Caudate nucleus (tissue), 63 donors: ENCODE measurements at places on chromosomes 11 and 22.

DNA sequence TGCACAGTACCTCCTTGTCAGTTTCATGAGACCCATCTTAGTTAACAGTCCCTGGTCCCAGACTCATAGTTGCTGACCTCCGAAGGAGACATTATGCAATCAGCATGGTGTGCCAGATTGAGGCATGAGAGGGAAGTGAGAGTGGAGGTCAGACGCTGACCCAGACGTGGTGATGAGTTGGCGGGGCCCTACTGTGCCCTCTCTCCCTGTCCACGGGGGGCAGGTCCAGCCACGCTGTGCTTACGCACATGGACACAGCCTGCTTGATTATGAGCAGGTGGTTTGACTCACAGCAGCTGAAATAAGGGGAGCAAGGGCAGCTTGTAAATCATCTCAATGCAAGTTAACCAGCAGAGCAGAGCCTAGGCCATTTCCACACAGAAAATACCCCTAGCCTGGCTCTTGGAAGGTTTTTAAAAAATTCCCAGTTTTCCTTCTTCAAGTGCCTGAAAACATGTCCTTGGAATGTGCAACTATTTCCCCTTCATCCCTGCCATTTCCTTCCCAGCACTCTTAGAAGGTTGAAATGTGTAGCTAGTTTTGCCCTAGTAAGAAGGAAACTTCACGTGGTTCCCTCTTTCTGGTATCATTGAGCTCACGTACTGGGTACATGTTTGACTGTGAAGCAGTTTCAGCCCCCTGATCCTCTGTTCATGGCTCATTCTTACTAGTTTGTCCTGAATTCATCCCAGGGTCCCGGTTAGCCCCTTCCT, 122.6 kb upstream of the SORL1-AS1 start:
- DNase-seq = no peak

- no peak for DNase-seq
These were observed 562.8 kb upstream of the CCDC179 start for GRCh38 chr11:23423104-23423503.

GRCh38 chr11:115153135-115153534, 351.1 kb downstream of the CADM1 start:
- no peak for DNase-seq

DNA sequence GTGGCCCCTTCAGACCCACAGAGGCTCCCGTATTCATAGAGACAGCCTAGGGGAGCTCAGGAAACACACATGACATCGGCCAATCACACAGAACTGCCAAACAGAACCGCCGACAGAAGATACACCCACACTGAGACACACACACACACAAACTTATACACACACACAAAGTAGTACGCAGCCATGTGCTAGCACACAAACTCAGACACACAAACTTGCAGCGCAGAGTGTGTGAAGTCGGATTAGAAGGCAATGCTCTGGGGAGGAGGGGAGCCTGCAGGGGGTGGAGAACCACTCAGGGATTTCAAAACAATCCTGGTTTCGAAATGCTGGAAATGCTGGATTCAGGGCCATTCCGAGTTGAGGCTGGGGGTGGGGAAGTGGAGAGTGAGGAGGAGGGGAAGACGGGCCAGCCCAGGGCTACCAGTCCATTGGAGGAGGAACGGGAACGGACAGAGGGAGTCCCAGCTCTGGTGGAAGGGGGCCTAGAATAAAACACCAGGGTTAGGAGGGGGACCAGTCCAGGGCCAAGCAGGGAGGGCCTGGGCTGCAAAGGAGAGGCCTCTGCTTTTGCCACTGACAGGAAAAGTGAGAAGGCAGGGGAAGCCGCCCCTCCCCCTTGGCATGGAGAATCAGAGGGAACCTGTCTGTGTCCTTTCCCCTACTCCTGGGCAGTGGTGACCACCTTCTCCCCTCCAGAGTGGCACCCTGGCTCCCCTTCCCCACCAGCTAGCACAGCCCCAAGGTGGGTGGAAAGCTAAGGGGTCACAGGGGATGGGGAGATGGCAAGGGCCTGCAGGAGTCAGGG, 4.4 kb downstream of the BCL9L start:
- DNase-seq = no peak

DNA sequence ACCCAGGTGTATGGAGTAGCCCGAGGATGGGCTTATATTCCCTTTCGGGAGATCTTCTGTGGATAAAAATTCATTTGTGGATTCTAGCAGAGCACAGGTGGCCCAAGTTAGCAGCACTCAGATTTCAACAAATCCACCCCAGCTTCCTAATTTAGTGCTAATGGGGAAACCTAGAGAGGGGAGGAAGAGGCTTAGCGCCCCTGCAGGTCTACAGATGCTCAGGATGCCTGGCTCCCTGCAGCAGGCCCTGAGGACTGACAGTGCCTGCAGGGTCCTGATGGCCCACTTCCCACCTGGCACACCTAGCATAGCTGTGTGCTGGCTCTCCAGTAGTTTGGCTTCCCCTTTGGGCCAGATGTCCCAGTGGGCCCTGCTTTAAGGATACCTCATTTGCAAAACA, 6.5 kb downstream of the DGAT2 start:
- DNase-seq = no peak

DNA sequence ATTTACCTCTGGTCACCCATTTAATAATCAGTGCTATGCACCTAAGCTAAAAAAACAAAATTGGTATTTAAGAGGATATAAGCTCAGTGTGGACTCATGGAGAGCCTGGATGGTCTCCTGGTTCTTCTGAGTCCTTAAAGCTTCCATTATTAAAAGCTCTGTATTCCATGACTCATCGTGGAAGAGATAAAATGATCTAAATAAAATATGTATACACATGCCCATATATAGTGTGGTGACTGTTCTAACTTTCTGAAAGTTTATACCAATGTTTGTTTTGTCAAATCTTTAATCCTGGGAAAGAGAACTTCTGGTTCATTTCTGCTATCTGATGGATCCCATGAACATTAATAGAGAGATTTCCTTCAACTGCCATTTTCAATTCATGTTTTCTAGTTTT, 375.9 kb downstream of the GUCY1A2 start:
- no peak for DNase-seq
